ENCODE measurements at places on chromosomes 4 and X. TPM values are rescaled to one million over a fixed set of nuclear protein-coding genes. Genes with fewer than 3 reads are reported as not detected.

The SSX4 gene
- 0.71 TPM for total RNA-seq

The SPINK2 gene
- not detected for total RNA-seq

The GRID2 gene
- 2.1 TPM for total RNA-seq

The TLR2 gene
- total RNA-seq: not detected

The RRH gene
- 0.29 TPM for total RNA-seq

The OPN1MW2 gene
- not detected for total RNA-seq

The ANOS1 gene
- 1.0 TPM for total RNA-seq

The MAGEA1 gene
- not detected for total RNA-seq

The CTAG1A gene
- total RNA-seq: not detected

The PNCK gene
- total RNA-seq: 4.3 TPM

The WDFY3 gene
- 267 TPM for total RNA-seq

The XAGE1A gene
- total RNA-seq: not detected

- no peak for DNase-seq
Measured at GRCh38 chrX:73134741-73135140, 55.4 kb upstream of the PABPC1L2A start.

- DNase-seq: no peak
Measured at GRCh38 chr4:70969076-70969475, 24.4 kb upstream of the DCK start.

DNA sequence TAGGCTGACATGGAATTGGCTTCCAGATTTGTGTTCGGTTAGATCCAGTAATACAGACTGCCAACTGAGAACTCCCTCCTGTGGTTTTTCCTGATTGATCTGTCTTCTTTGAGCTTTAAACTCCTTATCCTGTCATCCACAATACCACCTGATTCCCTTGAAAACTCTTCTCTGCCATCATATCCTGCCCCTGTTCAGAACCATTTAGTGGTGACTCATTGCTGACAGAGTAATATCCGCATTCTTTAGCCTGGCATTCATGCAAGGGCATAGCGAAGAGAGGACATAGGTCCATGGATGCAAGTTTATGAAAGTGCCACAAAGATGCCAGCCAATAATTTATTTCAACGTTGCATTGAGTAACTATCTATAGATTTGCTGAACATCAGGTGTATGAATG, 76.6 kb downstream of the ITIH6 start:
- no peak for DNase-seq

GRCh38 chrX:13376857-13377549, 57.1 kb upstream of the ATXN3L start:
- DNase-seq: no peak

DNA sequence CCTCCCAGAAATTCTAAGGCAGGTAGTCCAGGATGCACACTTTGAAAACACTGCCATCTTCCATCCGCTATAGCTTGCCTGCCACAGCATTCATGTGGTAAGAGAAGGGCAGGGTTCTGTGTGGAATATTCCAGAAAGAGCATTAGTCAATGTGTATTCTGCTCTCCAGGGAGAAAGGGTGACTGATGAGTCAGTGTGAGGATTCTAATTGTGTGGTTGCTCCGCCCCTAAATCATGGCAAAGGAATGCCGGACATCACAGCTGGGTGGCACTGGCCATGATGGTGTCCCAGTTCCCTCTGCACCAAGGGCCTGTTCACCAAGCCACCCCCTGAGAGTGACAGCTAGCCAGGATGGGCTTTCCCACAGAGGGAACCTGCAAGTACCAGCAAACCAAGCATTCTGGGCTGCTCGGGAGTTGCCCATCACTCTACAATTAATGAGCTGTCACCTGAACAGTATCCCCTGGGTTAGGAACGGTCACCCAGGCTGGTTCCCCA, 9.5 kb downstream of the IDS start:
- no peak for DNase-seq

DNA sequence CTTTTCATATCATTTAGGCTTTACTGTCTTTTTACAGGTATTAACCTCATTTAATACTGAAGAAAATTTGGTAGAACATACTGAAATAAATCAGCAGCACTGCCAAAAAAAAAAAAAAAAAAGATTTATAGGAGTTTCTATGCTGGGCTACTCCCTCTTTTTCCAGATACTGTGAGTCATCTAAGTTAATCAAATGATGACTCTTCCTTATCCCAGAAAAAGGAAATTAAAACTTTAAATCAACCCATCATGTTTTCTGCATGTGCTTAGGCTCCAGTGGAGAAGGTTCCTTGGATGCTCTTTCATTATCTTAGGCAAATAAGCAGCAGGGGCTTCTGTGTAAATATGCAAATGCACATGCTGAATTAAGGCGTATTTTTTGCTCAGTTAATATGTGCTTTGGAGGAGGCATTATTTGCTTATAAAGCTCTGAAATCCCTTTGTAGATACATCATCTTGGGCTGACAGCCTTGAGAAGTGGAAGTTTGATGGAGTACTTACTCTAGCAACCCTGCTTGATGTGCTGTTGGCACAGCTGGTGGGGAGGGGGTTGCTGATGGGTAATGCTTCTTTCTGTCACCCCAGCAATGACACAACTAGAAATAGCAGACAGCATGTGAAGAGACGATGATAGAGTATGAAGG, 136.1 kb downstream of the C4orf33 start:
- no peak for DNase-seq

DNA sequence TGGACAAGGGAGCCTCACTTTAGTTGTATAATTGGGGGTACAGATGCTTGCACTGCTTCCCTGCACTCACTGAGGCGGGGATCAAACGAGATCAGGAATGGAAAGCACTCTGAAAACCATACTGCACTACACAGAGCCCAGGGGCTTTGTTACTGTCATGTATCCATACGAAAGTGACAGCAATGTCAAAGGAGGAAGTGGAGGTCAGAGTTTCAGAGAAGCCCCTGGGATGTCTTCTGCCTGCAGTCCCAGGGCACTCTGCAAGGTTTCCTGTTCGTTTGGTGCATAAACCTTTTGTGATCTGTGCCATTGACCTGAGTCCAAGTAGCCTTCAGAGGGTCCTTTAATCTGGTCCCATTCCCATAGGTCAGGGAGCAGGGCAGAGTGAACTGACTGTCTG, 31.2 kb downstream of the RNF175 start:
- DNase-seq: no peak

GRCh38 chr4:169640261-169640870, 20.0 kb downstream of the CLCN3 start:
- no peak for DNase-seq

GRCh38 chr4:3689006-3689405, 77.2 kb upstream of the ADRA2C start:
- DNase-seq: peak; percentile 5

GRCh38 chr4:90950385-90950841, 823.2 kb downstream of the CCSER1 start:
- DNase-seq: no peak

DNA sequence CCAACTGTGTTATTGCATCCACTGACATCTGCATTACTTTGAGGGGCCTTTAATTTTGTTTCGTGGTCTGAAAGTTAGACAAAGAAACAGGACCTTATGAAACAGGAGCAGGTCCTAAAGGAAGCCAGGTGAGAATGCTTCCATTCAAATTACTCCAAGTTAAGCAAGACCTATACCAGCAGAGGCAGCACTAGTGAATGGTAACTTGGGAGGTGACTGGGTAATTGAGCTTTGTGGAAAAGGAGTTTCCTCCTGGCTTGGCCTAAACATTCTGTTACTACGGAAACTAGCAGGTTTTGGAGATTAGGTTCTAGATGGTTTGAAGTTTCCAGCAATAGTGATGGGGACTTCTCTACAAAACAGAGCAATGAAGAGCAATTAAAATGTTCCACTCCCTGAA, 173.5 kb downstream of the NKX6-1 start:
- no peak for DNase-seq

DNA sequence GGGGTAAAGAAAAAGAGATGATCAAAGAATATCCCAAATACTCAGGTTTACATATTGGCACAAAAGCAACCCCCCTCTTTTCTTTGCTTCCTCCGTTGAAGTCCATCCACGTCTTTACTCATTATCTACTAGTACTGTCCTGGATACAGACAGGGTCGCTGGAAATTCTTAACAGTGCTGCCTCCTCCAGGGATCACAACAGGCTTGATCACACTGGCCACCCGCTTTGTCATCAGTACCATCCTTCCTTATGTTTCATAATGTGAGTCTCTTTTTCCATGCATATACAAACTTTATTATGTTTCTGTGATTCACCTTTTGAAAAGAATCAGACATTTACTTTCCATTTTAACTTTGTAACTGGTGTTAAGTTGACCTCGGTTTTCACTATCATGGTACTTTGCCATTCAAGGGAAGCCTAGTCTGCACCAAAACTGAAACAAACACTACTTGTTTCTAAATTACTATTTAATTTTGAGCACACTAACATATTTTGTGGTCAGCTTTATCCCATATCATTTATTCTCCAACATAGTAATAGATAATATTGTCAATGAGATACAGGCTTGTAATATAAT, 387.5 kb upstream of the PPP1R2C start:
- no peak for DNase-seq

DNA sequence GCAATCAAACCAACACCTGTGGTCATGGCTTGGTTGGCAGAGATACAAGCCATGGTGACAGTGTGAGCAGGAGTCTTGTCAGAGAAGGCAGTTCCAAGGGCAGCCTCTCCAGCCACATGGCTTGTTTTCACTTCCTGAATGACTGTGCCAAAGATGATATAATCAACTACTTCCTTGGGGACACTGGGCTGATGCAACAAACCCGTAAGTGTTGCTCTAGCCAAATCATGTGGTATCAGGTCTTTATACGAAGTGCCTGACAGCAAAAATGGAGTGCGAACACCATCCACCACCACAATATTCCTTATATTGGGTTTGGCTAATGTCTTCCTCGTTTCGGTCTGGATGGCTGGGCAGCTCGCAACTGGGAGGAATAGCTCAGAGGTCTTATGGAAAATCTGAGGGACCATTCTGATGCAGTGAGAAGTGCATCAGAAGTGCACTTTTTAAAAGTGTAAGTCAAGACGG, 922.0 kb downstream of the NLGN4X start:
- DNase-seq: no peak

- DNase-seq: no peak
Measured at GRCh38 chrX:52995987-52996331, 37.6 kb upstream of the FAM156A start.

GRCh38 chr4:161256716-161257115, 907.1 kb downstream of the FSTL5 start:
- no peak for DNase-seq

- no peak for DNase-seq
Measured at GRCh38 chrX:50000937-50001542, 78.6 kb downstream of the CLCN5 start.

GRCh38 chr4:16083241-16084191, at the start of gene PROM1:
Gene PROM1 (minus strand): TSS chr4:16084023. CDS start chr4:16075906, 8,117 bp downstream.
- DNase-seq: peak; percentile 87

- DNase-seq: no peak
Measured at GRCh38 chr4:149790172-149790907, 25.3 kb downstream of the IQCM start.
